Cerebellar nuclear complex (tissue), 1 donor: ENCODE measurements at places on chromosomes 3 and 15.

DNA sequence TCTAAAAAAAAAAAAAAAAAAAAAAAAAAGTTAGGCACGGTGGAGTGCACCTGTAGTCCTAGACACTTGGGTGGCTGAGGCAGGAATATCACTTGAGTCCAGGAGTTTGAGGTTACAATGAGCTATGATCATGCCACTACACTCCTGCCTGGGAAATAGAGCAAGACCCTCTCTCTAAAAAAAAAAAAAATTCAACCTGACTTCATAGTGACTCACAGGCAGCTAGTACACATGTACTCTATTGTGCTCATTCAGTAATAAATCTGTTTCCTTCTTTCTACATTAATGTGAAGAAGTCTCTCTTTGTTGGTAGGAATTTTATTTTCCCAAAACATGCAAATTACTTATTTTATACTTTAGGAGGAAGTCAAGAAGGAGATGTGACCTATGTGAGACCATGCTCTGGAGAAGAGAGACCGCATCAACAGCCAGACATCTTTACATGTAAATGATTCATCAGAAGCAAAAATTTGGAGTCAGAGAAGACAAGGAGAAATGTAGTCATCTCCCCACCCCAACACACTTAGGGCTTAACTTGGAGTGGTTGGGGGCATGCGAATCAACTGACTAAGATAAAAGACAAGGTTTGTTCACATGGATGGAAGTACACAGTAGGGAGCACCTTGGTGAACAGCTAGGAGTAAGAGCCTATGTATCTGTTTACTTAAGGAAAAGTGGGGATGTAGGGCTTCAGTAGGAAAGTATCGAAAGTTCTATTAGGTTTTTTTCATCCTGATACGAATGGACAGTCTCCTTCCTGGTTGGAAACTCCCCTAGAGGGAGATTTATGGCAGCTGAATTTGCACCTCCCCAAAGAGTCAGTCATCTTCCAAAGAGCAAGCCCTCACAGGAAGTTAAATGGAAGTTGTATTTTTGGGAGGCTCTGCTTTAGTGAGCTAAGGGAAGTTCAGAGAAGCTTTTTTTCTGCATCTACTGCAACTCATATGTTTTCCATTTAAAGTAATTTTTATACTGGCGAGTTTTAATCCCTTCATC, 23.0 kb upstream of the NMD3 start:
- no peak for DNase-seq

DNA sequence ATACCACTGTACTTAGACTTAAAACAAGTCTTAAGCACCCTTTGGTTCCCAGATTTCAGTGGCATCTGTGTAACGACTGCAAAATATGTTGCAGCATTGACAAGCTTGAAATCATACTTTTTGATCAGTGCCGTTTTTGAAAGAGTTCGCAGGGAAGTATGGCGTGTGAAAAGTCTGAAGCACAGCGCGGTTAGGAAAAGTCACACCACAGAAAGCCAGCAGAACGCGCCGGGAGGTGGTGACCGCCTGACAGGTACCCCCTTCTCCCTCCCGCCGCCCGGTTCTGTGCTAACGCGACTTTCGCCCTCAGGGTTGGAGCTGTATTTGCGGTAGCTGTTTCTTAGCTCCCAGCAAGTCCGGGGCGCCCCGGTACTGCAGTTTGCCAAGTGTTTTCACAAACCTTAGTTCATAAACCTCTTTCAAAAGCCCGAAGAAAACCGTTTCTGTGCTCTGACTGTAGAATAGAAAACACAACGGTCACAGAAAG, 481 bp upstream of the CRYBG3 start:
- DNase-seq, result no peak

DNA sequence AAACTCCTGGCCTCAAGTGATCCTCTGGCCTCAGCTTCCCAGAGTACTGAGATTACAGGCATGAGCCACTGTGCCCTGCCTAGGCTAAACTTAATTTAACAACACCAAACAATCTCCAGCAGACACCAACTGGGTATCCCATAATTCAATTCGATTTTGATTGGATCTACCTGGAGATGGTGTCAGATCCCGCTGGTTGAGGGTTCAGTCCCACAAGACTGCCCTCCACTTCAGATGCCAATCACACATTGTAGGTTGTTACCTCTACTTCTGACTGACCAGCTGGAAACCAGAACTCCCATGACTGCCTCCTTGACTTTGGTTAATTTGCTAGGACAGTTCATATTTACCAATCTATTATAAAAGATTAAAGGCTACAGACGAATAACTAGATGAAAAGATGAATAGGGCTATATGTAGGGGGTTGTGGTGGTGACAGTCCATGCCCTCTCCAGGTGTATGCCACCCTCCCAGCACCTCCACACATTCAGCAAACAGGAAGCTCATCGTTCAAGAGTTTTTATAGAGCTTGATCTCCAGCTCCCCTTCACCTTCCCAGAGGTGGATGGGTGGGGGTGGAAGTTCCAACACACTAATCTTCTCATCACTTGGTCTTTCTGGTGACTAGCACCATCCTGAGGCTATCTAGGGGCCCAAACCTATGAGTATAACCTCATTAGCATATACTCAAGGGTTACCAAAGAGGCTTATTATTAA, 9.3 kb downstream of the B2M start:
- DNase-seq, result no peak

DNA sequence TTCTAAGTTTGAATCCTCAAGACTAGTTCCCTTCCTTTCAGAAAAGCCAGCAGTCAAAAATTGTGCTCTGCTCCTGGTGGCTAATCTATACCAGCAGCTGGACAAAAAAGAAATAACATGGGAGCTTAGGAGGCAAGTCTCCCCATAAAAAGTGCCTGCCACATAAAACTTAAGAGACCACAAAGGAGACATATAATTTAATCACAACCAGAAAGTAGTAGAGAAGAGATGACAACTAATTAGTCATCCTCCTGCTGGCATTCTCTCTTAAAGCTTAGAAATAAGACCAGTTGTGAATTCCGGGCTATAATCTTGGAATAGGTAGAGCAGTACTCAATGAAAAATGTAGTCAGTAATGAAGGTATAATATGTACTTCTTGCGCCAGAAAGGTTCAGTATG, 20.2 kb upstream of the IMPG2 start:
- no peak for DNase-seq

DNA sequence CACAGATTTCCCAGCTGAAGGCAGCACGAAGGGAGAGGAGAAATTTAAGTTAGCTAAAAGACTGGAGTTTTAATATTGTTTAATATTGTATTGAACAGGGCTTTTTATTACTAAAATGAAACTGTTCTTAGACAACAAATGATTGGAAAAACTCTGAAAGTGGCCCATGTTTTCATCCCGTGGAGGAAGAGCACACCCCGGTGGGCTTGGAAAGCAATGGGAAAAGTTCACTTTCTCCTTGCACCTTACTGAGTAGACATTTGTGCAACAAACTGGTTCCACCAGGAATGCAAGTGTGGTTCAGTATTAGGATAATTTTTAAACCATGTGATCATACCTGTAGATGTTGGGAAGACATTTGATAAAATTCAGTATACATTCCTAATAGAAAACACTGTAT, 8.2 kb upstream of the ESYT3 start:
- DNase-seq, result no peak

GRCh38 chr15:85407421-85408269, 27.2 kb downstream of the AKAP13 start:
- no peak for DNase-seq

GRCh38 chr15:36896949-36897348, 203.4 kb downstream of the MEIS2 start:
- DNase-seq, result no peak

GRCh38 chr3:151845306-151845905, 28.0 kb upstream of the SUCNR1 start:
- DNase-seq, result no peak

GRCh38 chr15:87902772-87903426, 353.6 kb downstream of the NTRK3 start:
- no peak for DNase-seq

- DNase-seq, result no peak
These were observed 71.3 kb upstream of the SEC13 start for GRCh38 chr3:10392244-10392643.

GRCh38 chr3:123949641-123950040, 11.4 kb downstream of the CCDC14 start:
- no peak for DNase-seq

DNA sequence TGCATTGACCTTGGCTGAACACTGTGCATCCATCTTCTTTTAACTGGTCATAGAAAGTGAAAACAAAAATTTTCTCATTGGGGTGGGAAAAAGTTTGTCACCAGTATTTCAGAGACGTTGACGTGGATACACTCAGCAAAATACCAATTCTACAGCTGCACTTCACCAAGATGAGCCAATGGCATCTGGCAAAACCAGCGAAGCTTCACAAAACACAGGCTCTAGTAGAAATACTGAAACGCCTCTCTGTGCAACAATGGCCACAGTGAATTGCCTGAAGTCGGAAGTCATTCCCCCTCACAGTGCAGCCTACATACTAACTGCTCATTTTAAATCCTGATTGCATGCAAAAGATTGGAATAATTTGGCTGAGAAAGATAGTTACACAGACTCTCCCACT, 17.0 kb downstream of the PCYT1A start:
- DNase-seq, result no peak

DNA sequence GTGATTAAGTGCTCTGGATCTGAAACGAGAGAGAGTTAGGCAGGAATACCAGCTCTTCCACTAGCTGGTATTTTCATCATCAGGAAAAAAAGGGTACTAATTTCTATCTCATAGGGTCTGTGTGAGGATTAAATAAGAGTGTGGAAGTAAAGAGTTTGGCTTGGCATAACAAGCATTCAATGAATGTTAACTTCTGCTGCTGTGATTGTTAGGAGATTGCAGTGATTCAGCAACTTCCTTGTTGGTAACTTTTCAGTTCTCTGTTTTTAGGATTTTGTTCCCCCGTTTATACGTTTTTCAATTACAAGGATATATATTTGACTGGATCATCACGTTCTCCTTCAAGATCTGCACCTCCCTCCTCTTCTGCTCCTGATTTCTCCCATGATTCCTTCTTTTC, 65.9 kb upstream of the MYO5C start:
- no peak for DNase-seq

DNA sequence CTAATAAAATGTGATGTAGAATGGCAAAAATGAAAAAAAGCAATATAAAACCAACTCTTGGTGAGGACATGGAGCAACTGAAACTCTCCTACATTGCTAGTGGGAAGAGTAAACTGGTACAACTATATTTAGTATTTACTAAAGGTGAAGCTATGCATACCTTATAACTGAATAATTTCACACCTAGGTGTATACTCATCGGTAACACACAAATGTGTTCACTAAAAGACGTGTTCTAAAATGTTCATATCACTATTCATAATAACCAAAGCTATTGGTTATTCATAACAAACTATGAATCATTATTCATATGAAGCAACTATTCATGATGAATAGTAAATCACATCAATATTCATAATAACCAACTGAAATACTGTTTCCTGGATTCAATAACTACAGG, 1030.3 kb downstream of the ROBO2 start:
- DNase-seq, result no peak

- no peak for DNase-seq
These were observed 632 bp upstream of the COPS2 start for GRCh38 chr15:49155834-49156627.

- DNase-seq, result no peak
These were observed 28.4 kb downstream of the TMEM40 start for GRCh38 chr3:12730506-12731242.

DNA sequence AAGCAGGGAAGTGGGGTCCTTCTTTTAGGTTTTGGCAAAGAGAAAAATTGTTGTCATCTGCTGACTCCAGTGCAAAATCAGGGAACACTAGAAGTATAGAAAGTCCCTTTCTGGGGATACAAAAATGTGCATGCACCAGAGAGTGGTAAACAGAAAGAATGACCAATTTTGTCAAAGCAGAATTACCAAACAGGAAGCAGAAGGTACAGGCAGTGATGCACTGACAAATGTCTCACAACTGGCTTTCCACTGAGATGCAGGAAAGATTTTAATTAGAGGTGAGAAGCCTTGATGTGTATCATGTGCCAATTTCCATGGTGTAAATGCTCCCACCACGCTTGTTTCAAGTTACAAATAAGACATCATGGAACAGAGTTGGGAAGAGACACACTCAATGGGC, 66.0 kb downstream of the TRIM69 start:
- no peak for DNase-seq

DNA sequence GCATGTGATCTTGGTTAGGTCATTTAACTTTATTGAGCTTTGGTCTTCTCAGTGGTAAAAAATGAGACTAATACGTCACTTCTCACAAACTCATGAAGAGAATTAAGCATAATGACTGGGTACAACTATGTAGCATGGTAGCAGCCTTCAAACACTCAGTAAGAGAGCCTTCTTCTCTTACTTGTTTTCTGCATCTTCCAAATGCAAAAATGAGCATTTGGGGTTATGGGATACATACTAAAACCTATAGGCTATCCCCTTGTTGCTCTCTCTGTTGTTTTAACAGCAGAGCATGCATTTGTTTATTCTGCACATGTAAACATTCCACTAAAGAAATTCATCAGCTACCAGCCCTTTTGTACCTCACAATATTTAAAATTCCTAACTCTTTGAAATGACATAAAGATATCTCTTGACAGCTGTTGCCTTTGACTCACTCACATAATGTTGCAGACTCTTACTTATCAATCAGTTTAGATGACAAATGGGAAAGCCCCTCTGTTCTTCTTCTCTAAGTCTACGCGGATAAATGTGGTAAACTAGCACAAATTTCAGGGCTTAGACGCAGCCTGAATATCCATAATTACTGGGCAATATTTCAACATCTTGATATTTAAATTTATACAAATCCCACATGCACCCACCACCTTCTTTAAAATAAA, 327.3 kb upstream of the SATB1 start:
- no peak for DNase-seq

DNA sequence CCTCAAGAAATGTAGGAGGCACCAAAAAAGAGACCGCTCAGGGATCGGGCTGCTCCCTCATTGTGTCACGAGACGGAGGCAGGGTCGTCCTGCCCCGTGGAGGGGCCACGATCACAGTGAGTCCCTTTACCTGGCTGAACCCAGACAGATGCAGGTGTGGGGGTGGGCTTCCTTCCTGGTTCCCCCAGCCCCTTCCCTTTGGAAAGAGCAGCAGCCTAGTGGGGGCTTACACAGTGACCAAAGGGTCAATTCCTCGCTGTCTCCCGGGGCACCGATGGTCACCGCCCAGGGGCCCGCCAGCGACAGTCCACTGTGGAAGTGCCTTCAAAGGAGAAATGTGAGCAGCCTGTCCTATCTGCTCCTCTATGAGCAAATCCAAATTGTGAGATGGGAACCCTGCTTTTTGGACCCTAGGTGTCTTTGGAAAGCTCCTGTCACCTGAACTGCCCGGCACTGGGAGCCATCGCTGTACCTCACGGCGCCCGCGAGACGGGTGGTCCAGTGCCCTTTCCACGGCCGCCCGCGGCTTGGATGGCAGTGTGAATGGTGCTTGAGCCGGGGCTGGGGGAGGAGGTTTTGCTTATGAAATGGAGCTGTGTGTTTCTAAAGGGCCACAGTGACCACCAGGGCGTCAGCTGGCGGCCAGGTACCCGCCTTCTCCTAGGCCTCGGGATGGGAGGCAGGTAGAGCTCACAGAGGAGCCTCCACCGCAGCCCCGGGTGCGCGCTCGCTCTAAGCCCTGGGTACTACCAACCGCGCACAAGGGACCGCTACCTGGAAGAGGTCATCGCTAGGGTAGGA, 155.7 kb downstream of the KLF13 start:
- DNase-seq, result no peak
